ENCODE measurements at places on chromosomes 5 and 9.

DNA sequence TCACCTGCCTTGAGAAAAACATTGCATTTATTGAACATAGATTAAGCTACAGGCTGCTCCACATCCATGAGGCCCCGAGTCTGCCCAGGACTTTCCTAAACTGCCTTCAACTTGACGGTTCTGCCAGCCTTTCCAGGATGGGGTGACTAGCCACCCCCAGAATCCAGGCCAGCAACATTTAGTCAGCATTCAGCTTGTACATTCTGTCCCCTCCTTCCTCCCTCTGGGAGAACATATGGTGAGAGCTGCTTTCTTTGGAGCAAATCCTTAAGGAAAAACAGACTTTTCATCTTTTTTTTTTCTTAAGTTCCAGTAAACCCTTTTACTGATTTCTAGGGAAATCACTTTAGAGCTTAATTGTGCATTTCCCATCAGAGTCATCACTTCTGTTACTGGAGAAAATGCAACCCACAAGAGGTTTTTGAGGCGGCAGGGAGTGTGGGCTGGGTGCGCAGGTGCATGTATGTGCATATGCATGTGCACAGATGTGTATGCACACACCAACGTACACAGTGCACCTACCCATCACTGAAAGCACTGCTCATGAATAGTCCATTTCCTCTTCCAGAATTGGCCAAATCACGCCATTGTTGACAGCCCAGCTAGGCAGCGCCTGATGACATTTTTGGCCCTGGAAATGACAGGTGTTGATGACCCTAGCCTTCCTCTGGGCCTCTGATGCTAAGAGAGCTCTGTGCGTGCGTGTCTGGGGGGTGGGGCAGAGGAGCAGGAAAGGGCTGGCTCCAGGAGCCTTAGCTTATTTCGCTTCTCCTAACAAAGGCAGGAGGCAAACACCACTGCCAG, 145.6 kb downstream of the HSD17B3 start:
- no peak for DNase-seq

GRCh38 chr9:90098408-90098807, 493.6 kb downstream of the GADD45G start:
- no peak for DNase-seq

- DNase-seq: no peak
Observed at GRCh38 chr5:137446615-137447014, 52.5 kb downstream of the SPOCK1 start.

GRCh38 chr5:411728-412127, 31.2 kb upstream of the EXOC3 start:
- DNase-seq: no peak
